Thoracic aorta endothelial cell (primary cell): ENCODE measurements at places on chromosomes 4 and X. TPM values are rescaled to one million over a fixed set of nuclear protein-coding genes. Genes with fewer than 3 reads are reported as not detected.

The SPANXC gene
- total RNA-seq, result not detected in 2 replicates

The PAGE2B gene
- total RNA-seq, result not detected in 2 replicates

The FMR1NB gene
- total RNA-seq, result not detected in 2 replicates

The NAT8L gene
- total RNA-seq, result under 0.01 and 0.07 TPM in 2 replicates

The ASB12 gene
- 0.14 TPM in 1 of 2 replicates, not detected in the other for total RNA-seq

The GPR173 gene
- 2.8 and 3.2 TPM in 2 replicates for total RNA-seq

The PABPC1L2A gene
- total RNA-seq, result not detected in 2 replicates

The CT45A6 gene
- not detected in 2 replicates for total RNA-seq

The EVC gene
- 23.1 and 25.8 TPM in 2 replicates for total RNA-seq

The STOX2 gene
- 0.22 and 0.27 TPM in 2 replicates for total RNA-seq

The MAGEB1 gene
- total RNA-seq, result not detected in 2 replicates
